Prostate gland (tissue), 2 donors: ENCODE measurements at places on chromosomes 1 and 21.

GRCh38 chr1:167122568-167122967 is 28.7 kb downstream of the STYXL2 start:
- no peak for DNase-seq

- no peak for DNase-seq
These were observed 8.0 kb downstream of the S100A9 start for GRCh38 chr1:153365696-153366095.

- no peak for DNase-seq
These were observed 170.0 kb downstream of the GRIK3 start for GRCh38 chr1:36864182-36864822.

- no peak for DNase-seq
These were observed 66.8 kb downstream of the EPB41 start for GRCh38 chr1:28981210-28981609.

DNA sequence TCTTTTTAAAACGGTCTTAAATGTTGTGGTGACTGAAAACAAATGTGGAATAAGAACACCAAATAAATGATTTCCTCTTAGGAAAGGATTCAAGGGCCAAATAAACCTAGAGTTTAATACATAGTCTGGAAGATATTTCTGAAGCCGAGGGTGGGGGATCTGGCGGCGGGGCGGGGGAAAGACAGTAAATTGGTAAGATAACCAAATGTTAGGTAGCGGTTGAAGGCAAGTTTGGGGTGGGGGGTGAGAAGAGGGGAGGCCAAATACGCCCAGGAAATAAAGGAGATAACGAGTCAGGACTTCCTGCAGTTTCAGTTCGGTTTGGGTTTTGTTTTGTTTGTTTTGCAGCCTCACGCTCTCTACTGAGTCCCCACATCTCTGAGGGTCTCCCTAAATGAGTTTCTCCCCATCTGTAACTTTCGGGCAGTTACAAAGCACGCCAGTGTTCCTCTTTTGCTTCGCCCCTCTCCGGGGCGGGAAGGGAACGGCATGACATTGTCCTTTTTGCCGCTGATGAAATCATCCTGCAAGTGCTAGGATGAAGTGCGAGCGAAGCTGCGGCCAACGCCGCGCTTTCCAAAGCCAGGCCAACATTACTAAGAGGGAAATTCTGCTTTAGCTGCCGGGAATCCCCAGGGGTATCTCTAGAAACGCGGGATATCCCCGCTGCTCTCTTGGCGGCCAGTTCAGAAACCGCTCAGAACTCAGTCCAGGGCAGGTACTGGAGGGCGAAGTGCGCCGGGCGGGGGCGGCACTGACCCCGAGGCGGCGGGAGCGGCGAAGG is 844 bp downstream of the NIBAN1 start:
- DNase-seq = peak; percentile 20

GRCh38 chr1:247552231-247552630 is 3.3 kb downstream of the GCSAML start:
- no peak for DNase-seq

DNA sequence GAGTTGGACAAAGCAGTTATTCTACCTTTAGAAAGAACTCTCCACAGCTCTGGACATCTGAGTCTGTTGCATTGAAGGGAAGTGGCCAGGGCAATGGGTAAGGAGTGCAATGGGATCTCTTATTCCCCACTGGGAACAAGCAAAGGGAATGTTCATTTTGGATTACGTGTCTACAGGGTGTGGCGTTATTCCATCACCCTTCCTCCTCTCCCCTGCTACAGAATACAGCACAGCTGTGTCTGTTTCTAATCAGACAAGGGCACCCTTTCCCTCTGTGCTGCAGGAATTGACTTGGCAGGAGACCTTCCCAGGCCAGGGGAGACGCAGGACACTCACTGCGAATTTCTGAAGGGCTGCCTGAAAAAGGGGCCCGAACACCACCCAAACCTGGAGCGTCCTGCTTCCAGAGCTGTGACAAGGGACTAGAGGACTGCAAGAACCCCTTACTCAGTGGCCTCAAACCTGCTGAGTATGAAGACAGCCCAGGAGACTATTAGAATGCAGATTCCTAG is 163.6 kb upstream of the RAB4A start:
- no peak for DNase-seq

GRCh38 chr21:28771790-28772501 is 220.7 kb downstream of the LTN1 start:
- DNase-seq = no peak

DNA sequence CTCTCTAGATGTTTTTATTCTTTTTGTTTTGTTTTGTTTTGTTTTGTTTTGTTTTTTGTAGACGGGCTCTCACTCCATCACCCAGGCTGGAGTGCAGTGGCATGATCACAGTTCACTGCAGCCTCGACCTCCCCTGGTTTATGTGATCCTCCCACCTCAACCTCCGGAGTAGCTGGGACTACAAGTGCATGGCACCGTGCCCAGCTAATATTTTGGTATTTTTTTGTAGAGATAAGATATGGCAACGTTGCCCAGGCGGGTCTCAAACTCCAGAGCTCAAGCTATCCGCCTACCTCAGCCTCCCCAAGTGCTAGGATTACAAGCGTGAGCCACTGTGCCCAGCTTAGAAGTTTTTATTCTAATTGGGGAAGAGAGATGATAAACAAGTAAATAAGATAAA is 13.3 kb upstream of the TP53BP2 start:
- no peak for DNase-seq

DNA sequence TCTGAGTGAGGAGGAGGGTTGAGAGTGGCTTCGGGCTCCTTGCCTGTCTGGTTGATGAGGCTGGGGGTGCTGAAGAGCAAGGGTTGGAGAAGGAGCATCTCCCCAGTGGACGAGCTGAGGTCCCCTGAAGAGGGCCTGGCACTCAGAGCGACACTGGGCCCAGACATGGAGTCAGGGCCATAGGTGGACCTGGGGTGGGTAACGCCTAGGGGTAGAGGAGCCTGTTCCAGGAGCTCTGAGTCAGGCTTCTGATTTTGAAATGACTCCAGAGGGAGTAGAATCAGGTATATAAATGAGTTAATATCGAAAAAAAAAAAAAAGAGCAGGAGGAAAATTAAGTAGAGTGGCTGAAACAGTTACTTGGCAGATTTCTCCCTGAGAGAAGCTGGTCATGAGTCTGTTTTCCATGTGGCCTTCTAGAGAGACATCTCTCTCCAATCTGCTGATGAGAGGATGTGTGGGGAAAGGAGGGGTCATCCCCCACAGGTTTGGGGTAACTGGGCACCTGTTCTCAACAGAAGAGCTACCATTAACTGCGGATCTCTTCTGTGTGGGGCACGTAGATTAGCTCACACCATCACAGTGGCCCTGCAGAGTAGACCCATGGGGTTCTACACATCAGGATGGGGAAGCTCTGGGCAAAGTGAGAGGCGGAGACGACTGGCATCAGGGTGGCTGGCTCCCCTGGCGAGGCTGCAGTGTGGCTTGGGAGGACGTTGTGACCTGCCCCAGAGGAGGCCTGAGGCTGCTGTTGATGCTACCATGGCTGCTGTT is 115.5 kb downstream of the DHRS3 start:
- no peak for DNase-seq

DNA sequence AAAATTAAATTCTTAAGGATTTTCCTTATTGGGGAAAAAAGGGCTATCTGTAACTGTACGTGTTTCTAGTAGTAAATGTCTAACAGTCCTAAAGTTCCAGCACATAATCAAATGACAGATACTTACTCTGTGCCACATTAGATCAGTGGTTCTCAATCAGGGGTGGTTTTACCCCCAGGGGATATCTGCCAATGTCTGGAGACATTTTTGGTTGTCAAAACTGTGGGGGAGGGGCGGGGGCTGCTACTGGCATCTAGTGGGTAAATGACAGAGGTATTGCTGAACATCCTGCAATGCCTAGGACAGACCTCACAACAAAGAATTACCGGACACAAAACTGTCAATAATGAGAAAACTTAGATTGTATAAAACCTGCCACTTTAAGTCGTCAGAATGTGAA is 33.4 kb upstream of the PTPRC start:
- no peak for DNase-seq

DNA sequence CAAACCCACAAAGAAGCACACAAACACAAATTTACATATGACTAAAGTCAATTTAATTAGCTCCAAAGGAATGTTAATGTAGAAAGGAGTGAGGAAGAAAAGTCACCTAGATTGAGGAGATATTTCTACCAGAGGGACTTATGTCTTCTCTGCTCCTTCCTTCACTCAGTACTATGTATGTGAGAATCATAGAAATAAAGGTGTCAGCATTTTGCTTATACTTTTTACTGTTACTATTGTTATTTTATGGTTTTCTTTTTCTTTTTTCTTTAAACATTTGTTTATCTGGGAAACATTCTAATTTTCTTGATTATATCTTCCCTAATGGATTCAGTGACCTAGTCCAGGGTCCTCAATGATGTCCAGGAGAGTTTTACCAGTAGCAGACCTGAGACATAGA is 511.9 kb upstream of the NCAM2 start:
- no peak for DNase-seq

- no peak for DNase-seq
These were observed 690 bp downstream of the RRP1 start for GRCh38 chr21:43790010-43790524.

GRCh38 chr1:11842154-11843041 is 5.2 kb downstream of the NPPA start:
- no peak for DNase-seq

- peak; percentile 73 for DNase-seq
These were observed 37.1 kb downstream of the ARHGEF16 start for GRCh38 chr1:3491291-3492246.

DNA sequence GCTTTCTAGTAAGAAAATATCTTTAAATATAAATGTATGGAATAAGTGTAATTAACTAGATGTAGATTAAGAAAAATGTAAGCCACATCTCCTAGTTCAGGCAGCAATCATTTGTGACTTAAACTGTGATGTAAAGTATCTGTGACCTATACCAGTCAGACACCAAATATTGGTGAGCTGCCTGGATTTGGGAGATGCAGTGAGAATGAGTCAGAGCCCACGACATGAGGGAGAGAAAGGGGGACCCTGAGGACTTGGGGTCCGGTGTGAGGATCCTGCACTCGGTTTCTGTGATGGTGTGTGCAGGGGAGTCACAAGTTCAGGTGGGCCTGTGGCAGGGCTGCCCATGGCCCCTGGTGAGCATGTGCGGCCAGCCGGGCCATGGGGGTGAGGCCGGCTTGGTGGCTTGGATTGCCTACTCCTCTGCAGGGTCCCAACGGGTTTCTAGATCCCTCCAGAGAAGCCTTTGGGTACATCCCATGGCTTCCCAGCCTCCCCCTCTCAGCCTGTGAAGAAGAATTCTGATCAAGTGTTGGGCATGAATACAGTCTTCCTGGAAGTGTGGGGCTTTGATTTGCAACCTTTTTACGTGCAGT is 19.0 kb upstream of the ABCG1 start:
- DNase-seq = no peak

GRCh38 chr1:66143651-66144050 is 351.0 kb downstream of the PDE4B start:
- DNase-seq = no peak

- DNase-seq = no peak
These were observed 112.1 kb upstream of the SLC45A1 start for GRCh38 chr1:8205771-8206170.

GRCh38 chr1:215082532-215083382 is at the start of gene KCNK2:
Gene KCNK2, plus strand, starts transcription at chr1:215082737. Its CDS starts 649 bp downstream, at chr1:215083386.
- no peak for DNase-seq

DNA sequence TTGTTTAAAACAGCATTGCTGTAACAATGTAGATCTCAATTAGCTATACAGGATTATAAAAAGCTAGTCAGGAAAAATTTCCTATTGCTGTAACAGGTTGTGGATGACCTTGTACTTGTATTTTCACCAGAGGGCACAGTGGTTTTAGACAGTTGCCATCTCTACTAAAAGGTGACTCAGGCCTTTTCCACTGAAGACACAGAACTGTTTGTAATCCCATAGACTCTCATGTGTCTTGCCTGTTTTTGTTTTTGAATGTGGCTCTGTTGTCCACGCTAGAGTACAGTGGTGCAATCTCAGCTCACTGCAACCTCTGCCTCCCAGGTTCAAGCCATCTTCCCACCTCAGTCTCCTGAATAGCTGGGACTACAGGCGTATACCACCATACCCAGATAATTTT is 5.9 kb downstream of the MTFR1L start:
- no peak for DNase-seq

GRCh38 chr1:113166473-113166872 is 93.5 kb downstream of the LRIG2 start:
- DNase-seq = no peak

- DNase-seq = no peak
These were observed 5.4 kb upstream of the PSMG1 start for GRCh38 chr21:39188521-39189139.

DNA sequence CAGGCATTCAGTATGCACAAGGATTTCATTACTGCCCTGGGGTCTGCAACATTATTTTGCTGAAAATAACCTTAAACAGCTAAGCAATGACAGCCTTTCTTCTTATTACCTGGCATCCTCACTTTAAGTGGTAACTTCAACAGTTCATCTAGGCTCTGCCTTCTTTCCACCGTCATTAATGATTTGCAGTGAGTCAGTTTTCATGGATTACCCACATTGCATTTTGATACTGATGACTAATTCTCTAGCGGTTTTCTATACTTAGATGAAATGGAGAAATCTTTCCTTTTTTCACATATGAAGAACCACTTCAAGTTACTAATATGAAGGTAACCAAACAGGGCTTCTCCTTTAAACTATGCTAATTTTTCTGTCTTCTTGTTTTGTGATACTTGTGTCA is 226.9 kb upstream of the TMPRSS15 start:
- no peak for DNase-seq

- DNase-seq = no peak
These were observed 9.6 kb upstream of the SFT2D2 start for GRCh38 chr1:168216171-168216570.

- peak; percentile 88 for DNase-seq
These were observed 2.7 kb downstream of the RORC start for GRCh38 chr1:151828921-151829320.

DNA sequence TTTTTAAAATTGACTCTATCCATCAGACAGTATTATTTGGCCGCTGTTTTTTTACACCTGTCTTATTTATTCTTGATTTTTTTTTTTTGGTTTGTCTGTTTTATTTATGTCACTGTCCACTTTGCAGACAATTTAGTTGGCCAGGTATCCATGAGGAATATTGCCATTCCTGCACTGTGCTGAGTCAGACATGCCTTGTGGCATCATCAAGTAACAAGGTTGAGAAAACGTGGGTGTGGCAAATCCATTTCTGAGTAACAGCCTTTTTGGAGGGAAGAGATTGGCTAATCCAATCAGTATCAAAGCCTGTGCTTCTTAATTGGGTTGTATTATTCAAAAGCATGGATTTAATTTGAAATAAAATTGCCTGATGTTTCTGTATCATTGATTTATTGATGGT is 463.1 kb downstream of the USP25 start:
- DNase-seq = no peak
